ENCODE measurements at places on chromosomes 7 and 10. TPM values are rescaled to one million over a fixed set of nuclear protein-coding genes. Genes with fewer than 3 reads are reported as not detected.
A peak's percentile ranks its signal among the peaks of the same experiment; 100 is the strongest.

Gene CDC14C
- under 0.01 TPM for total RNA-seq

- DNase-seq, result no peak
- no peaks in the 10 kb centered on the region for H3K36me3 ChIP-seq
- H3K4me3 ChIP-seq, result no peak overlapping the region
- H3K27me3 ChIP-seq, result peaks cover 50% of the 10 kb centered on the region
- H3K27ac ChIP-seq, result no peak overlapping the region
- no peaks in the 10 kb centered on the region for H3K4me1 ChIP-seq
These were observed 75.0 kb downstream of the C10orf105 start for GRCh38 chr10:71644307-71645180.

- peak; percentile 7 for DNase-seq
- no peaks in the 10 kb centered on the region for H3K4me1 ChIP-seq
- H3K27me3 ChIP-seq, result no peaks in the 10 kb centered on the region
- H3K4me3 ChIP-seq, result no peak overlapping the region
These were observed 57.1 kb downstream of the PLPP4 start for GRCh38 chr10:120514035-120514620.

Gene CC2D2B
- total RNA-seq, result not detected

- no peak for DNase-seq
- H3K4me1 ChIP-seq, result no peaks in the 10 kb centered on the region
- no peak overlapping the region for H3K4me3 ChIP-seq
- H3K27ac ChIP-seq, result no peak overlapping the region
- peaks cover 15% of the 10 kb centered on the region for H3K27me3 ChIP-seq
These were observed 32.0 kb downstream of the THNSL1 start for GRCh38 chr10:25048450-25048849.

DNA sequence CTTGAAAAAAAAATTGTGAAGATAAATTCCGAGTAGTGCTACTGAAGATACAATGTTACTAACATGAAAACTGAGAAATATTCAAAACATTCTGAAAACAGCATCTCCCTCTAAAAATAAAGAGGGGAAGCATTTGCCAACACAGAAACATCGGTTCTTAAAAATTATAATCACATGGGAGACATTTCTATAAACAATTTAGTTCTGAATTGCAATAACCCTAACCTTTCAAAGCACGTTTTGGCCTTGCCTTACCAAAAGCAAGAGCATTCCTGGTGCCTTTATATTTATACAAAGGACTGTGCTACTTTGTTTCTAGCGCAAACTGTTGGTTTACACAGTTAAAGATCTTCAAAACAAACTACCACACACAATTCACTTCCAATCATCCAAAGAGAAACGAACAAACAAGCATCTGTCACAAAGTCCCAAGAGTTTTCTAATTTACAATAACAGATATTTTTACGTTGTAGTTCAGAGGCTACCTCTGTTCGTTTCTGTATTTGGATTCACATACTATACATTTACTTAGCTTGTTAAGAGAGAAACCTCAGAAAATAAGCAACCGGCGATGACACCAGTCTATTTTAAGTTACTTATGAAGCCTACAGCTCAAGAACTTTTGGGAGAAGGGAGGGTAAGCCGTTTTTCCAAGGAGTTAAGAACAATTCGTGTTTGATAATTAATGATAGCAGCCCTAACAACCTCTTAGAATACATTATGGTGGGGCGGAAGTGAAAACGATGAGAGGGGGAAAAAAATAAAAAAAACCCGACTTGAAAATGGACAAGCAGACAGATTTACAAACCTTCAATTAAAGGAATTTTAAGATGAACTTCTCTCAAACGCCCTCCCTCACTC lies 1.3 kb downstream of the ABI1 start:
- 0 out of 2 replicates have a peak, but pooled peaks cover 2% of the 10 kb centered on the region for H3K4me1 ChIP-seq
- H3K27ac ChIP-seq, result peak overlapping the region; percentile 83
- DNase-seq, result peak; percentile 38
- peak overlapping the region; percentile 86 for H3K4me3 ChIP-seq
- peaks cover 5% of the 10 kb centered on the region for H3K27me3 ChIP-seq
- no peaks in the 10 kb centered on the region for H3K36me3 ChIP-seq

DNA sequence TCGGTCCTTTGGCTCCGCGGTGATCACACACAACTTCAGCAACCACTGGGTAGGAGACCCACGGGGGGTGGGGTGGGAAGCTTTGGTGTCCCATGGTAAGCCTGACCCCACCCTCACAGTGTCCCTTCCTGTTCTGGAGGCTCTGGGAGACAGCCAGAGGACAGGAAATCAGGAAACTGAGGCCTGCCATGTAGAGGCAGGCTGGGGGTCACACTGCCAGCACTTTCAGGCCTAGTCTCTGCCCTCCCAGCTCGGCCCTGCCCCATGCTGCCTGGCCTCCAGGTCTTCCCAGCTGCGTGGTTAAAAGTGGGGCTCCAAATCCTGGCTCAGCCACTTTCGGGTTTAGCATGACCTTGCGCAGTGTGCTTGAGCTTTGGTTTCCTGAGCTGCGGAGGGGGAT lies 10.9 kb downstream of the AQP1 start:
- no peaks in the 10 kb centered on the region for H3K36me3 ChIP-seq
- no peak for DNase-seq
- H3K4me3 ChIP-seq, result no peak overlapping the region
- peaks cover 10% of the 10 kb centered on the region for H3K4me1 ChIP-seq
- no peak overlapping the region for H3K27ac ChIP-seq

DNA sequence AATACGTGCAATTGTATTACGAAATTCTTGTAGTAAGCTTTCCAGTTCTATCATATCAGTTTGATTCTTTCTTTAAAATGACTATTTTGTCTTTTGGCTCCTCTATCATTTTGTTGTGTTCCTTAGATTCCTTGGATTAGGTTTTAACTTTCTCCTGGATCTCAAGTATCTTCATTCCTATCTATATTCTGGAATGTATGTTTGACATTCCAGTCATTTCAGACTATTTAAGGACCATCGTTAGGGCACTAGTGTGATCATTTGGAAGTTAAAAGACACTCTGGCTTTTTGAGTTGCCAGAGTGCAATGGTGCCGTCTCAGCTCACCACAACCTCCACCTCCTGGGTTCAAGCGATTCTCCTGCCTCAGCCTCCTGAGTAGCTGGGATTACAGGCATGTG lies 45.7 kb upstream of the SFTPD start:
- H3K4me3 ChIP-seq, result no peak overlapping the region
- peaks cover 3% of the 10 kb centered on the region for H3K27me3 ChIP-seq
- H3K36me3 ChIP-seq, result no peaks in the 10 kb centered on the region
- no peaks in the 10 kb centered on the region for H3K4me1 ChIP-seq
- H3K27ac ChIP-seq, result no peak overlapping the region

Gene CAMK1D
- 4.2 TPM for total RNA-seq

Gene ZNF32
- 21.4 TPM for total RNA-seq

- peak; percentile 24 for DNase-seq
- H3K27me3 ChIP-seq, result no peaks in the 10 kb centered on the region
- H3K27ac ChIP-seq, result no peak overlapping the region
- no peak overlapping the region for H3K4me3 ChIP-seq
These were observed 65.0 kb upstream of the TES start for GRCh38 chr7:116145245-116145852.

Gene GIMAP7
- not detected for total RNA-seq

- H3K27me3 ChIP-seq, result no peaks in the 10 kb centered on the region
- no peak overlapping the region for H3K4me3 ChIP-seq
- H3K4me1 ChIP-seq, result peaks cover 21% of the 10 kb centered on the region
These were observed 8.8 kb upstream of the PDCD4 start for GRCh38 chr10:110862961-110863360.

Gene ADAM12
- total RNA-seq, result 9.7 TPM

GRCh38 chr10:70958396-70958795 lies 70.0 kb upstream of the PCBD1 start:
- no peaks in the 10 kb centered on the region for H3K4me1 ChIP-seq
- DNase-seq, result peak; percentile 25
- H3K27me3 ChIP-seq, result peaks cover 20% of the 10 kb centered on the region
- no peak overlapping the region for H3K27ac ChIP-seq

- DNase-seq, result no peak
- peaks cover 5% of the 10 kb centered on the region for H3K4me1 ChIP-seq
- no peak overlapping the region for H3K4me3 ChIP-seq
- H3K27me3 ChIP-seq, result no peaks in the 10 kb centered on the region
- no peaks in the 10 kb centered on the region for H3K36me3 ChIP-seq
These were observed 46.2 kb upstream of the PDE1C start for GRCh38 chr7:32116436-32116835.

- no peak overlapping the region for H3K27ac ChIP-seq
- no peak for DNase-seq
- no peaks in the 10 kb centered on the region for H3K36me3 ChIP-seq
- no peak overlapping the region for H3K4me3 ChIP-seq
- no peaks in the 10 kb centered on the region for H3K4me1 ChIP-seq
These were observed 40.0 kb downstream of the RAPGEF5 start for GRCh38 chr7:22316914-22317313.

GRCh38 chr7:148916186-148916585 lies 32.1 kb upstream of the EZH2 start:
- H3K27ac ChIP-seq, result no peak overlapping the region
- H3K4me1 ChIP-seq, result peaks cover 8% of the 10 kb centered on the region
- H3K36me3 ChIP-seq, result no peaks in the 10 kb centered on the region

Gene CAMK2B
- 0.18 TPM for total RNA-seq

DNA sequence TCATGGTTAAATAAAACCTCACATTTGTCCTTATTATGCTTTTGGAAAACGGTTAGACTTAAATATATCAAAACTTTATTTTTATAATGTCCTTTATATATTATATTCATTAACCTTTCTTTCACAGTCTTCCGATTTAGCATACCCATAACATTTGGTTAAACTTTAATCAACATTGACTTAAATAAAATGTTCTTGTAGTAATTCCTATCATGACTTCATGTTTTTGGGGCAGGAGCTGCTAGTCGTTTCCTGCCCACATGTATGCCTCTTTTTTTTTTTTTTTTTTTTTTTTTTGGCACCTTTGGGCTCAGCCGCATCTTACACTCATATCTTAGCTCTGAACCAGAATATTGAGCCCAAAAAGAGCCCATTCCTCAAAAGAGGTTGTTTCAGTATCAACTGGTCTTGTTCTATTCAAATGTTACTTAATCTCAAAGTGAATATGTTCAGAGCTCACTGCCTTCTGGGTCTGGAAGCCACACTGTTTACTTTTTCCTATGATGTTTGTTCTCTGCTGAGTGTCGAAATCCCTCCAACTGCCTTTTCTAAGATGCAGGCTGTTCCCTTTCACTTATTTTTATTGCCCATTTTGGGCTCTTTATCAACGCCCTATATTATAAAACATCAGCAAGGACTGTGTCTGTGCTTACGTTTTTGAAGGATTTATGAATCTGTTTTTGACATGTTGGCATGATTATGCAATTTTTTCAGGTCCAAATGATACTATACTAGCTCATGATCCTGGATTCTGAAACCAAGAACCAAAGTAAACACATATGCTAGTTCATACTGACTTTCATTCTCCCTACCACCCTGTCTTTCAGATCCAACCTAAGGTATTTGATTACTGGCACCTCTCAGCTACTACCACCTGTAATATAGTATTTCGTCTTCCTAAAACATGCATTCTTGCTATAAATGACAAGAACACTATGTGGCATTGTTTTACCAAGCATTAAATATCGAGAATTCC lies 914.4 kb downstream of the PCDH15 start:
- no peak overlapping the region for H3K4me3 ChIP-seq
- no peaks in the 10 kb centered on the region for H3K36me3 ChIP-seq
- no peaks in the 10 kb centered on the region for H3K27me3 ChIP-seq
- no peaks in the 10 kb centered on the region for H3K4me1 ChIP-seq

DNA sequence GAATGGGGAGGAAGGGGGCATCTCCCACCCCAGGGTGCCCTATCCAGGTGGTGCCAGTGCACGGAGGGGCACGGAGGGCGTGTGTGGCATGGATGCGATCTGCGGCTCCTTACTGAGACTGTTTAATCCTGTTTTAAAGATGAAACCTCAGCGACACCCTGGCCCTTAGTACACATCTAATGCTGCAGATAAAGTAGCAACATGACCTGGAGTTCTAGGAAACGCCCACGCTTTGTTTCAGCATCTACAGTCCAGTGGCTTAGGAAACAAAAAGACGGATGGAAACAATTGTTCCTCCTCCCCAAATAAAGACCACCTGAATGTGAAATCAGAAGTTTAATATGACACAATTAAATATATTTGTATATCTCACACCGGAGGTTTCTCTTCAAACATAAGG lies 201.9 kb downstream of the DNAJB6 start:
- no peaks in the 10 kb centered on the region for H3K36me3 ChIP-seq
- no peaks in the 10 kb centered on the region for H3K4me1 ChIP-seq
- no peaks in the 10 kb centered on the region for H3K27me3 ChIP-seq
- no peak overlapping the region for H3K4me3 ChIP-seq

DNA sequence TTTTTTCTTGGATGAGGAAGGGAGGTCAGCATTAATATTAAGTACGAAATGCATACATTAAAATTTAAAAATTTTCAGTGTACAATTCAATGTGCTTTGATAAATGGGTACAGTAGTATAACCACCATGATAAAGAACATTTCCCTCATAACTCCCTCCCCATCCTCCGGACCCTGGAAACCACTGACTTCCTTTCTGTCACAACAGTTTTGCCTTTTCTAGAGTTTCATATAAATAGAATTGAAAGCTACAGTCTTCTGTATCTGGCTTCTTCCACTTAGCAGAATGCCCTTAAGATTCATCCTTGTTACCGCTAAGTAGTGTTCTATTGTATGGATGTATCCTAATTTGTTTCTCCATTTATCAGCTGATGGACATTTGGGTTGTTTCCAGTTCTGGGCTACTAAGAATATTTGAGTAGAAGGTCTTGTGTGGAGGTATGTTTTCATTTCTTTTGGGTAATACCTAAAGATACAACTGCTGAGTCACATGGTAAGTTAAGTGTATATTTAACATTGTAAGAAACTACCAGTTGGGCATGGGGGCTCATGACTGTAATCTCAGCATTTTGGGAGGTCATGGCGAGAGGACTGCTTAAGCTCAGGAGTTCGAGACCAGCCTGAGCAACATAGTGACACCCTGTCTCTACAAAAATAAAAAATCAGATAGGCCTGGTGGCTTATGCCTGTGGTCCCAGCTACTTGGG lies 30.8 kb downstream of the ABI1 start:
- no peaks in the 10 kb centered on the region for H3K36me3 ChIP-seq
- DNase-seq, result no peak
- no peak overlapping the region for H3K4me3 ChIP-seq

Gene FANK1
- total RNA-seq, result 1.9 TPM

GRCh38 chr10:78455811-78456210 lies 422.1 kb downstream of the RPS24 start:
- H3K4me1 ChIP-seq, result peaks cover 14% of the 10 kb centered on the region
- H3K4me3 ChIP-seq, result no peak overlapping the region
- no peaks in the 10 kb centered on the region for H3K36me3 ChIP-seq
- H3K27ac ChIP-seq, result no peak overlapping the region
- DNase-seq, result no peak
- H3K27me3 ChIP-seq, result no peaks in the 10 kb centered on the region

All from IMR-90 (cell line).